DMS 273 treated with DMSO at 0.1 percent for 48 hours (cell line): ENCODE measurements at places on chromosomes 6 and 20.

DNA sequence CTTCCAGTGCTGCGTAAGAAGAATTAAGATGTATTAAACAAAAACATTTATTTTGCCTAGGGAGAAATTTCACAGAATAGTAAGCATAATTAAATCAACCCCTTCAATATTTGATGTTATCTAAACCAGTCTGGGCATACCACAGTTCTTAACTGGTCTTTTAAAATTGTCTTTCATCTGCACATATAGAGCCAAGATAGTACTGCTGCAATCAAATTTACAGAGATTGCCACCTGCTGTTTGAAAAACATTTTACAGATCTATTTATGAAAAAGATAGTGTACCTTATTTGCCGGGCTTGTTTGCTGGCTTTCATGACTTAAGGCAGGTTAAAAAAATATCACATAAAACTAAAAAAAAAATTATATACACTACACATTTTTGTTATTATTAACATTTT, 323.2 kb downstream of the ADGRB3 start:
- peak; percentile 2 for DNase-seq

DNA sequence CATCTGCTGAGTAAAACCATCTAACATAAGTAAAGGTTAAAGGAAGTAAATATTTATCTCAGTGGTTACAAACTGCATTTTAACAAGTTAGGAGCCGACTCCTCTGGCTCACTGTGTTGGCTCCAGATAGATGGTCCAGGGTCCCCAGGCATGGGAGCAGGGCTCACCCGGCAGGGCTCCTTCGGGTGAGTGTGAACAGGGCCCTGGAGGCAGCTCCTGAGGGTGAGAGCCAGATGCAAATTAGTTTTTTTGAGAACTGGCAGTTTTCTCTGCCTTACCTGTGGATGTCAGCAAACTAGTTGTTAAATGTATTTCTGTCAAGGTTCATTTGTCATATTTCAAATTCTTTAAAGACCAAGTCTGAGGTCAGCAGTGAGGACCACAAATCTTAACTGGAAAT, 21.5 kb downstream of the TPBG start:
- no peak for DNase-seq

- no peak for DNase-seq
Measured at GRCh38 chr6:684831-685636, 7.9 kb downstream of the EXOC2 start.

DNA sequence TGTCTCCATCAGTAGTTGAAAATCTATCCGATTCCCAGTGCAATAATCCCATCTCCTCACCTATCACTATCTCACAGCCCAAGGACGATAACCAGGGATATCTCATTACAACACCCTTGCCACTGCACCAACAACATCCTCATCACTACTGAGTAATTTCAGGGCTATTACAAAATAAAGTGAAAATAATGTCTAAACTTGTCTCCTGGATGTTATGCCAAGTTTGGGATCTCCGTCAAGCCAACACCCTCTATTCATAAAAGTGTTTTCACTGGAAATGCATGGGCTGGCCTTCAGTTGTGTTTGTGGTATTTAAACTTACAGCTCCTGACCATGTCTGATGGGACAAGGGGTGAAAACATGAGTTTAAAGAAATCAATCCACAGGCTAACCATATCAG, 42.0 kb upstream of the STMND1 start:
- no peak for DNase-seq

DNA sequence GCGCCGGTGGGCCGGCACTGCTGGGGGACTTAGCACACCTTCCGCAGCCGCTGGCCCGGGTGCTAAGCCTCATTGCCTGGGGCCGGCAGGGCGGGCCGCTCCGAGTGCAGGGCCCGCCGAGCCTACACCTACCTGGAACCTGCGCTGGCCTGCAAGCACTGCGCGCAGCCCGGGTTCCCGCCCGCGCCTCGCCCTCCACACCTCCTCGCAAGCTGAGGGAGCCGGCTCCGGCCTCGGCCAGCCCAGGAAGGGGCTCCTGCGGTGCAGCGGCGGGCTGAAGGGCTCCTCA, 10.7 kb upstream of the MPC1 start:
- no peak for DNase-seq

GRCh38 chr6:91573826-91574416, 987.0 kb upstream of the MAP3K7 start:
- no peak for DNase-seq

- no peak for DNase-seq
Measured at GRCh38 chr6:39452306-39453145, 130.0 kb upstream of the KCNK16 start.

- DNase-seq, result no peak
Measured at GRCh38 chr20:44032583-44033331, 118.1 kb downstream of the TOX2 start.

GRCh38 chr6:77474286-77474956, 11.1 kb upstream of the HTR1B start:
- DNase-seq, result no peak

- no peak for DNase-seq
Measured at GRCh38 chr6:128597004-128597403, 76.6 kb upstream of the PTPRK start.

DNA sequence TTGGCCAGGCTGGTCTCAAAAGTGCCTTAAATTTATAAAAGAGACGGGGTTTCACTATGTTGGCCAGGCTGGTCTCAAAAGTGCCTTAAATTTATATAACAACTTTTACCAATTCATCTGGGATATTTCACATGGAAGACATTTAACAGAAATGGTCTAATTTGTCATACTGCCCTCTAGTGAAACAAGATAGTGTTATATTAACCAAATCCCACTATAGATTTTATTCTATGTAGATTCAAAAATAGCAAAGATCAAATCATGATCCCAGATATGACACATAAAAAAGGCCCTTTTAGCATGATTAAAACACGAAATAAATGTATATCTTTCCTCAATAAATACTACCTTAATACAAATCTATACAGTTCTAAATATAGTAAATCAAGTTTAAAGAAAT, 102.8 kb upstream of the TFAP2D start:
- no peak for DNase-seq
